ENCODE measurements at places on chromosomes 5 and 9.

- DNase-seq = no peak
Measured at GRCh38 chr9:27945386-27945785, 372.1 kb upstream of the C9orf72 start.

- DNase-seq = no peak
Measured at GRCh38 chr5:100757618-100758017, 145.5 kb downstream of the ST8SIA4 start.

GRCh38 chr9:131562032-131562959, 17.0 kb downstream of the PRRT1B start:
- DNase-seq = no peak

- no peak for DNase-seq
Measured at GRCh38 chr9:112556497-112557442, 70.1 kb downstream of the KIAA1958 start.

DNA sequence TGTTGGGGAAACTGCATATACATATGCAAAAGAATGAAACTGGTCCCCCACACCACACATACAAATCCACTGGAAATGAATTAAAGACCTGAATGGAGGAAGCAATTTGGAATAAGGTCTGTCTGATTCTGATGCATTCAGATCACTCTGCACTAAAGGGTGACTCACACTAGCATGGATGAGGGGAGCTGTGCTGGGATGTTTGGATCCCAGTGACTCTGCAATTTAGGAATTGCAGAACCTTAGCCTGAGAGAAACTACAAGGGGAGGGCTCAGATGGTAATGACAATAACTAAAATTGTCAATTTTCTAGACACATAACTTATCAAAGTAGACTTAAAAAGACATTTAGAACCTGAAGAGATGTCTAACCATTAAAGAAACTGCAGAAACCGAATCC, 312.0 kb downstream of the CDK5RAP2 start:
- no peak for DNase-seq

- DNase-seq = no peak
Measured at GRCh38 chr5:149387081-149387631, 8.1 kb upstream of the IL17B start.

DNA sequence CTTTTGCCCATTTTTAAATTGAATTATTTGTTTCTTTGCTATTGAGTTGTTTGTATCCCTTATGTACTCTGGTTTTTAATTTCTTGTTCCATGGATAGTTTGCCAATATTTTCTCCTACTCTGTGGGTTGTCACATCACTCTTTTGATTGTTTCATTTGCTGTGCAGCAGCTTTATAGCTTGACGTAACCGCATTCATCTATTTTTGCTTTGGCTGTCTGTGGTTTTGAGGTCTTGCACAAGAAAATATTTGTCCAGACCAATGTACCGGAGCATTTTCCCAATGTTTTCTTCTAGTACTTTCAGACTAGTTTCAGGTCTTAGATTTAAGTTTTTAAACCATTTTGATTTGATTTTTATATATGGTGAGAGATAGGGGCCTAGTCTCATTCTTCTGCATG, 36.2 kb upstream of the ZNF366 start:
- DNase-seq = no peak

GRCh38 chr5:65172486-65173129, 309.1 kb downstream of the ADAMTS6 start:
- no peak for DNase-seq

- DNase-seq = no peak
Measured at GRCh38 chr5:145718956-145719355, 116.2 kb downstream of the PRELID2 start.

DNA sequence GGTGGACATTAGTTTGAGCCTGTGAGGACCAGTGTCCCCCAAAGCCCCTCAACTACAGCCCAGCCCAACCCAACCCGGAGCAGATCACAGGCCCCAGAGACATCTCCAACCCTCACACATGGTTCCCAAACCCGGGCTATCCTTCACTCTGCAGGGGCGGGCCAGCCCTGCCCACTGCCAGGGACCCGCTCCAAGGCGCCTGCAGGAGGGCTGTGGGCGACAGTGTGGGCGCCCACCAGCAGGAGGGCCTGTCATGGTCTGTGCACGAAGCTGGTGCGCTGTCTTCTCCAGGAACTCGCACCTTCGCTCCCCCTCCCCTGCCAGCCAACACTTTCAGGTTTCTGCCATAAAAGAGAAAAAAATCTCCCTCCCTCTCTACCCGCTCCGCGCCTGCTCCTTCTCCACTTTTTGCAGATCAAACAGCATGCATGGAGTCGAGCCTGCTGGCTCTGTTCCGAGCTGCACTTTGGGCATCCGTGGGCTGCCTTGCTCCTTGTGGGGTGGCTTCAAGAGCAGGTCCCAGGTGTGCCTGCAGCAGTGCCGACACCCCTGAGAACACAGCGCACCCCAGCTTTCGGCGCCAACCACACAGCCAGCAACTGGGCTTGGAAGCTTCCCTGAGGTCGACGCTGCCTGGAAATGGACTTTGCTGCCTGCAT, 133.7 kb upstream of the PPP1R26 start:
- DNase-seq = no peak

Data from stimulated activated CD8-positive, alpha-beta memory T cell treated with anti-CD3 and anti-CD28 coated beads, Interleukin-2, amount 100 ng/mL, for 1 hour (primary cell).